ENCODE measurements at places on chromosomes 12 and 14.

DNA sequence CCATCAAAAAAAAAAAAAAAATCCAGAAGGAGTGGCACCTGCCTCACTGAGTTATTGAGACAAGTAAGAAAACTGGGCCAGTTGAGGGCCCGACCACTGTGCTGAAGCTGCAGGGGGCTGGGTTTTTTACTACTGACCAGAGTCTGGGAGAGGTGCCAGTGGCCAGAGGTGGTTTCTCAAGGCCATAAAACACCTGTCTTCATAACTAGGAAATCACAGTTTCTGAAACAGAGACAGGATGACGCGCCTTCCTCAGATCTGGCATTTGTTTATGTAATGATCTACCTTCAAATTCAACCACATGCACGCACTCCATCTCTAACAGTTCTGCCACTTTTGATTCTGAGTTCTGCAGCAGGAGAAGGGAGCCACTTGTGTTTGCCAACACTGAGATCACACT lies 12.7 kb downstream of the TSPAN11 start:
- no peak for DNase-seq

- no peak for DNase-seq
These were observed 8.5 kb downstream of the KRT85 start for GRCh38 chr12:52358575-52359350.

DNA sequence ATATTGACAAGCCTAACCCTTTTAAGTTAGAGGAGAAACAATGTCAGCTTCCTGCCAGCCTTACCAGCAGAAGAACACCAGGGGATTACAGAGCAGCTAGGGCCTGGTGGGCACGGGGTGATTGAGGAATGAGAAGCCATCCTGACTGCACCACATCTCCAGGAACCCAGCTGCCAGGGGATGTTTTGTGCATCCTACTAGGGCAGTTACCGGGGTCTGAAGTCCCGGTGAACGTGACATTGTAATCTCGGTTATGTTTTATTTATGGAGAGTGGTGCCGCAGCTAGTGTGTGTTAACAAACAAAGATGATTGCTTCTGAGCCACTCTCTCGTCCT lies 115.9 kb downstream of the BCL11B start:
- no peak for DNase-seq

DNA sequence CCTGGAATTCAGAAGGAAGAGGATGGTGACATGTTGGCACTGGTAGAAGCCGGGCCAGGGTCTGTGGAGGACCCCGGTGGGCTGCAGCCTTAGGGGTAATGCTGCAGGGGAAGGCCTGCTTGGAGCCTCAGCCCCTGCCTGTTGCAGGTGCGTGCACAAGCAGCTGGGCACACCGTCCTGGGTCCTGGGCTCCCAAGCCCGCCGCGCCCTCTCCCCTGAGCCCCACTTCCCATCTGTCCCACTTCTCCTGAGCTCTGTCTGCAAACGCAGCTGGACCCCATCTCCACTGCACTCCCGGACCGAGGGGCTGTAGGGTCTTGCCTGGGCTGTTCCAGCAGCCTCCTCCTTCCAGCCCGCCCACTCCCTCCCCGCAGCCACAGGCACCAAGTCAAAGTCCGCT lies 116.8 kb downstream of the GLT1D1 start:
- no peak for DNase-seq

DNA sequence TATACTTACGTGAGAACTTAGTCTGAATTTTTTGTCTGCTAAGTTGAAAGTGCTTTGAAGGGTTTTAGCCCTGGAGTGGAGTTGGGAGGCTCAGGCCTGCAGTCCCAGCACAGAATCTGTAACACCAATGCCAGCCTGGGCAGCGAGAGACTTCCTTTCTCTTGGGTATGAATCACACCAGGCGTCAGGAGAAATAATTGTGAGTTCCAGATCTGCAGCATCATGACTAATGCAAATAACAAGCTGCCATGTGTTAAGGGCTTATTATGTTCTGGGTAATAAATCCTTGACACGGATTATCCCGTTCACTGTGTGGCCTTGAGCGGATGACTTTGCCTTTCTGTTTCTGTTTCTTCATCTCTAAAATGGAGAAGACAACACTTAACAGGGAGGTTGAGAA lies 70.6 kb downstream of the B4GALNT3 start:
- no peak for DNase-seq

DNA sequence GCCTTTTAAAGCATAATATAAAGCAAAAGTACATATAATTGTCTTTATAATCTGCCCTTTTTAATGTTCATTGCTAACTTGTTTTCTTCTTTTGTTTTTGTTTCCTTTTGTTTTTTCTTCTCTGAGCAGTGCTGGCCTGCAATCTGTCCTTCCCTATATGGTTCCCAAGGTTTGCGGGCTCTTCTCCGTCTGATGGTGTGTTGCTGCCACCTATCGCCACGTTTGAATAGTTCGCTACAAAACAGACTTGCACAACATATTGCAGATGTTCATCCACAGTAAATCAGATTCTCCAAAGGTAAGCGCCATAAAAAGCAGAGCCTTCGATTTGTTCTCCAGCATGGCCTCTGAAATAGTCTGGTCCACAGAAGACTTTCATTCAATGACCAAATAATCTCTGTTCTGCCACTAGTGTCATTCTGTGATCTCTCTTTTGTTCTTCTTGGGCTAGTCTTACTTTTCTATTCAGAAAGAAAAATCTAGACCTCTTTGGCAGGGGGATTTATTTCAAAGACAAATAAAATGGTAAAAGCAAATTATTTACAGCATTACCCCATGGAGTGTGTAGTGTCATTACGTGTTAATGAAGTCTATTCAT lies 33.5 kb downstream of the C12orf50 start:
- DNase-seq = no peak

DNA sequence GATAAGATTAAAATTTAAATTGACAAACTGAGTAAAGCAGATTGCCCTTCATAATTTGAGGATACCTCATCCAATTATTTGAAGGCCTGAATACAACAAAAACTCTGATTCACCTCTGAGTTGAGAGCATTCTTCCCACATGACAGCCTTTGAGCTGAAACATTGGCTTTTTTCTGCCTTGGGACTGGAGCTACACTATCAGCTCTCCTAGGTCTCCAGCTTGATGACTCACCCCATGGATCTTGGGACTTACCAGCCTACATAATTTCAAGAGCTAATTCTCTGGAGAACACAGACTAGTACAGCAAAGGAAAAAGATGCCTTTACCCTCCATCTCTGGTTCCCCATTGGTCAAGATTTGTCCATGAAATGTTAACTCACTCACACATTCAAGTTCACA lies 555.1 kb downstream of the FOXG1 start:
- DNase-seq = no peak

- no peak for DNase-seq
These were observed 45.2 kb downstream of the RDH12 start for GRCh38 chr14:67746927-67747326.

GRCh38 chr14:69262516-69262915 lies 2.6 kb downstream of the GALNT16 start:
- DNase-seq = no peak

DNA sequence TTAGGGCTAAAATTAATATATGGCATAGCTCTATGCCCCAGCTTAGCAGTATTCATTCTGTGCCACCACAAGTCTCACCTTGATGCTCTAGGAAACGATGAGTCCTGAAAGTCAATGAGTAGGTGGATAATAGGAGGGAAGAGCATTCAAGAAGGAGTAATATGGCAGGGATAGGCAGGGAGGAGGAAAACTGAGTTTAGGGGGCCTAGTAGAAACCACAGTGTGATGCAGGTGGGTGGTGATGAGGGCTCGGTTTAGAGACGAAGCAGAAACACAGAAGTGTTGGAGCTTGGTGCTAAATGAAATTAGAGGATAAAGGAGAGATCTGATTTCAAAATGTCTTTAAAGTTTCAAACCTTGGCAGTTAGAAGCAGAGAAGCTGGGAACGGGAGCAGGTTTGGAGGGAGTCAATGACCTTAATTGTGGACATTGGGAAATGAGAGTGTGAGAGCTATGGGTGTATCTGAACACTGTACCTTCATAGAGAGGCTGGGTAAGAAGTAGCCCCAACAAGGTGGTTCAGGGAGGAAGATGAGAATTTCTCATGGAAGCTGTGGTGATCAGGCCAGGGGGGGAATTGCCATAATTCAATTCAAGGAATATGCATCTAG lies 144.7 kb upstream of the CPSF6 start:
- DNase-seq = no peak

DNA sequence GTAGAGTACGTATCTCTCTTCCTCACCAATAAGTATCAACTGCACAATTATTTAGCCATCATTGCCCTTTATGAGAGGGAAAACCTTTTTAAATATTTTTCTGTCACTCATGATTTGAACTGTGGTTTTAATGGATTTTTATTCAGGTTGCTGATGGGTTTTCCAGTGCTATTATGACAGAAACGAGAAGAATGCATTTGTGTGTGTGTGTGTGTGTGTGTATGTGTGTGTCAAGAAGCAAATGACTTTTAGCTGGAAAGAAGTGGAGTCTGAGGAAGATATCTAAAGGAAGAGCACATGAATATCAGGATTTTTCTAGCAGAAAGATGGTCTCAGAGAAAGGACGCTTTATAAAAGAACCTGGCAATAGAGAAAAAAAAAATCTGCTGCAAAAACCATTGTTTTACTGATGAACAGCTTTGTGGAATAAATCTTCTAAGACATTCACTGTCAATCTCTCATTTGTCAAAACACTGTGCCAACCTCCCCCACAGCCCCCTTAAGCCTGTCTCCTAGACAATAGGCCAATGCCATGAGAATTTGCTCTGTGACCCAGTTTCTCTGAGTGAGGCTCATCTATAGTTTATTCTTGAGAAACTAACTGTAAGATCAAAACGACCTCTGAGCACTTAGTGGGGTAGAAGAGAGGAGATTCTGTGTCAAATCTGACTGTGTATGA lies 417.7 kb downstream of the FLRT2 start:
- no peak for DNase-seq

DNA sequence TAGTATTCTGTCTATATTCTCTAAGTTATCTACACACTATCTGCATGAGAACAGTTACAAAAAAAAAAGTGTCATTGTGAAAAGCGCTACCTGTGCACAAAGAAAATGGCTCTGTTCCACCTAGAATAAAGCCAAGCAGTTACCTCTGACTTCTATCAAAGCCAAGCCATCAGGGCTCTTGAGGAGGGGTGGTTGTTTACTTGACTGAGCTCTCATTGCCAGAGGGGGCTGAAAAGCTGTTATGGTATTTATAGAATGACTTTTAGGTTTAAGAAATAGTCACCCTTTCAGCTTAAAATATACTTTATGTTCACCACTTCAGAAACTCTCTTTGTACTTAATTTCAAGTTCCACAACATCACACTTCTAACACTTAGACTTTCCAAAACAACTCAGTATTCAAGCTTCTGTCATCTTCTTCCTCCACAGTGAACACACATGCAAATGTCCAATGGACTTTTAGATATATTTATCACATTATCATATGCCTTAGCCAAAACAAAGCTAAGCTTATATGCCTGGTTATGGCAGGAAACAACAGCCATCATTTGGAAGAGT lies 7.5 kb downstream of the ITPR2 start:
- no peak for DNase-seq

DNA sequence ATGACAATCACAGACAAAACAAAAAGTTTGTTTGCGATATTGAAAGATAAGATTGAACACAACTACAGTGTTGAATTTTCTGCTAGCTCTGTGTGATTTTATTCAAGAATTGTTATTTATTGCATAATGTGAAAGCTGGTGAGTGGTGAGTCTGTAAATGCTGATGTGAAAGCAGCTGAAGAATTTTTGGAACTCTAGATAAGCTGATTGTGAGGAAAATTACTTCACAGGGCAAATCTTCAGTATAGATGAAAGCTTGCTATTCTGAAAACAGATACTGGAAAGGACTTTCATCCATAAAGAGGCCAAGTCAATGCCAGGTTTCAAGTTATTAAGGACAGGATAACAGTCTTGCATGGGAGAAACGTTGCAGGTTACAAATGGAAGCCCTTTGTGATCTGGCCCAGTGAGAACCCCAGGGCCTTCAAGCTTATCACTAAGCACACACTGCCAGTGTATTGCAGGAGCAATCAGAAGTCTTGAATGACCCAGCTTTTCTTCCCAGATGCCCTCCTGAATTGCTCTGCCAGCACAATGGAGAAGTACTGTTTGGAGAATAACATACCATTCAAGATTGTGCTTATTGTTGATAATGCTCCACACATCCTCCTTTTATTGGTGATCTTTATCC lies 153.7 kb downstream of the PCNX1 start:
- DNase-seq = no peak

DNA sequence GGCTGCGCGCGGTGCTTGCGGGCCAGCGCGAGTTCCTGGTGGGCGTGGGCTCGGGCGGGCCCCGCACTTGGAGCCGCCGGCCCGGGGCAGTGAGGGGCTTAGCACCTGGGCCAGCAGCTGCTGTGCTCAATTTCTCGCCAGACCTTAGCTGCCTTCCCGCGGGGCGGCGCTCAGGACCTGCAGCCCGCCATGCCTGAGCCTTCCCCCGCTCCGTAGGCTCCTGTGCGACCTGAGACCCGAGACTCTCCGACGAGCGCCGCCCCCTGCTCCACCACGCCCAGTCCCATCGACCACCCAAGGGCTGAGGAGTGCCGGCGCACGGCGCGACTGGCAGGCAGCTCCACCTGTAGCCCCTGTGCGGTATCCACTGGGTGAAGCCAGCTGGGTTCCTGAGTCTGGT lies 46.0 kb upstream of the PLEKHG3 start:
- DNase-seq = no peak

DNA sequence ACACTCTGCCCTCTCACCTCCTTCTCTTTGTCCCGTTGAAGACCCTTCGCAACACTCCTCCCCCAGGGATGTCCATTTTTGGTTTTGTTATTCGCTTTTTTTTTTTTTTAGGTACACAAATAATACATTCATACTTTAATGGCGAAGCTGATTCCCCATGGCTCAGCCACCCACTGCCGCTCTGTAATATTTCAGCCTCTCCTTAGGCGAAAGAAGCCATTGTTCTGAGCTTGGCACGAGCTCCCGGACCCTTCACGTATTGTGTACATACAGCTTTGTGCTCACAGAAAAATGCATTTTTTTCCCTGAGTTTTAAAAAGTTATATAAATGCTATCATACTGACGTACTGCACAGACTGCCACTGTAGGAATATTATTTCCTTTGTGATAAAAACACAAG lies 115.0 kb downstream of the TMEM132C start:
- DNase-seq = no peak

DNA sequence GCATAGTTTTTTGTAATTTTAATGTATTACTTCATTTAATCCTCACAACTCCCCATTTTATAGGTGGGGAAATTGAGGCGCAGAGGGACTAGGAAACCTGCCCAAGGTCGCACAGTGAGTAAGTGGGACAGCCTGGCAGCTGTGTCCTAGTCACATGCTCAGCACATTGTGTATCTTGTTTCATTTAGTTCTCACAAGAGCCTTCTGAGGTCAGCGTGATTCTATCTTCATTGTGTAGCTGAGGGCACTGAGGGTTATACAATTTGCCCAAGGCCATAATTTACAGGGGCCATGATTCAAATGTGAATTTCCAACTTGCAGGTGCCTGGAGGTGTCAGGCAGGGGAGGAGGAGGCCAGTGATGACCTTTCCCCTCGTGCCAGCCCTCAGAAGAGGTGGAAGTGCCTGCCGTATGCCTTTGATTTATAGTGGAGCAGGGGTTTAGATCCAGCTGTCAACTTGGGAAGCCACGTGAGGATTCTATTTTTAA lies 30.3 kb upstream of the SMOC1 start:
- DNase-seq = no peak

Data from activated CD4-positive, CD25-positive, alpha-beta regulatory T cell (primary cell).